CD8-positive, alpha-beta T cell (primary cell): ENCODE measurements at places on chromosomes 1 and 21. TPM values are rescaled to one million over a fixed set of nuclear protein-coding genes. Genes with fewer than 3 reads are reported as not detected.

The DNASE2B gene
- total RNA-seq: not detected

The PCP4 gene
- total RNA-seq: not detected

The SPRR2E gene
- total RNA-seq: not detected

The CD247 gene
- 327 TPM for total RNA-seq

The GUCA2B gene
- total RNA-seq: not detected

DNA sequence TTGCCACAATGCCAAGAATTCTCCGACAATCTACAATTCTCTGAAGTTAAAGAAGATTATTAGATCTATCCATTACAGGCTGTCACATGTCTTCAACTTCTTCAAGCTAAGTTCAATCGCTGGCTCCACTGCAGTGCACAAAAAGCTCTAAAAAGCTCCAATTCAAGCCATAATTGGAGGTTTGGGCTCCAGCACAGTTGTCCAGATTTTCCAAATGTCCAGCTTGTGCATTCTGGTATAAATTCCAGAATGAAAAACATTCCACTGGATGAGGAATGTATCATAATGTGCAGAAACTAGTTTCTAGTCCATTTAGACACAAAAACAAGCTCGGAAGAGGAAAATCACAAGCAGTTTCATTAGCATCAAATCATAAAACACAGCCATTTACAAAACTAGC, 138.6 kb downstream of the NRIP1 start:
- no peak for DNase-seq

DNA sequence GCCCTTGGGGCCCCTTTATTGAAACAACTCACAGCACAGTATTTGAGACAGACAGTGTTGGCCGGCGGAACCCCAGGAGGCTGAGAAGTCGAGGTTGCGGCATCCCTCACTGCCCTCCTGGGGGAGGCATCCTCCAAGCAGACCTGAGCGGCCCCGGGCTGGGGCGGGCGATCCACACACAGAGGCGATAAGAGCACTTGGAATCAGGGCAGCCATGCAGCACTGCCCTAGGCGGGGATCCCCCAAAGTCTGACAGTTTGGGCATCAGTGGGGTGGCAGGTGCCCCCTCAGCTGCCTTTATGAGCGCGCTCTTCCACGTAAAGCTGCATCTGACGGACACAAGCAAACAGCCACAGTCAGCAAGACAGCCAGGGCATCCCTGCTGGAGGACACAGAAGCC, 6.5 kb downstream of the MAD2L2 start:
- no peak for DNase-seq

DNA sequence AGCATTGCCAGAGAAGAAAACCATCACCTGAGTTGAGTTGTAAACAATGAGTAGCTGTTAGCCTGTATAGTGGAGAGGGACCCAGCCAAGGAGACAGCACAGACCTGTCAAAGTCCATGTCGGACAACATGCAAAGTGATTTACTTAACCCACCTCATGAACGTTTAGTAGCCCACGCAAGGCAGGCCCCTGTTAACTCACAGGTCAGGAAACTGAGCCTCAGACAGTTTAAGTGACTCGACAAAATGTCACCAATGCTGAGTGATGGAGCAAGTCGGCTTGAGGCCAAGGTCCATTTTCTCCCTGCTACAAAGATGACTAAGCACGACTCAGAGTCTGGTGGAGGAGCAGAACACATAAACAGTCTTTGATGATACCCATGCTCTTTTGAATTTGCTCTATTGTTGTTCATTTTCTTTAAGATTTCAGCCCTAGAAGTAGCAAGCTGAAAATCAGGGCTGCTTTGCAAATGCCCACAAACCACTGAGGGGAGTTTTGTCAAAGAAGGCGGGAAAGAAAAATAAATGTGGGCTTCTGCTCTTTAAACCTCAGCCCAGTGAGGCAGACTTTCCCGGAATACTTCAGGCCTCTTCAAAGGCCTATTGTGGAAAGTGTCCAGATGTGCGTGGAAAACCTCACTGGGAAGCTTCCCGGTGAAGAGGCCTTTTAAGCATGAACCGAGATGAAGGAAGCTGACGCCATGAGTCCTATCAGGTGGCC, 83.8 kb upstream of the HOOK1 start:
- no peak for DNase-seq

GRCh38 chr1:223667484-223668182, 2.1 kb upstream of the CAPN8 start:
- no peak for DNase-seq

DNA sequence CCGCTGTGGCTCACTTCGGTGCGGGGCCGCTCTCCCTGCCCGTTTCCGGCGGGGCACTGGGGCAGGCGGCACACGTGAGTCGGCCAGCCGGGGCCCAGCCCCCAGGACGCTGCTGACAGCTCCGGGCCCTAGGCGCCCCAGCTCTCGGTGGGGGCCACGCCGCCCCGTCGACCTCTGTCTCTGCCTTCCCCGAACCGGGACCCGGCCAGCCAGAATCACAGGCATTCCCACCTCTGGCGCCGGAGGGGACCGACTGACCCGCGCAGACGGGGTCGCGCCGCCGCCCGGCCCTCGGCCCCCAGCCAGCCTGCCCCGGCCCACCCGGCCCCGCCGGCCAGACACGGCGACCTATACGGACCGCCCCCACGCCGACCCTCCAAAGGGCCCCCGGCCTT, 755 bp downstream of the SCMH1 start:
- peak; percentile 33 for DNase-seq

DNA sequence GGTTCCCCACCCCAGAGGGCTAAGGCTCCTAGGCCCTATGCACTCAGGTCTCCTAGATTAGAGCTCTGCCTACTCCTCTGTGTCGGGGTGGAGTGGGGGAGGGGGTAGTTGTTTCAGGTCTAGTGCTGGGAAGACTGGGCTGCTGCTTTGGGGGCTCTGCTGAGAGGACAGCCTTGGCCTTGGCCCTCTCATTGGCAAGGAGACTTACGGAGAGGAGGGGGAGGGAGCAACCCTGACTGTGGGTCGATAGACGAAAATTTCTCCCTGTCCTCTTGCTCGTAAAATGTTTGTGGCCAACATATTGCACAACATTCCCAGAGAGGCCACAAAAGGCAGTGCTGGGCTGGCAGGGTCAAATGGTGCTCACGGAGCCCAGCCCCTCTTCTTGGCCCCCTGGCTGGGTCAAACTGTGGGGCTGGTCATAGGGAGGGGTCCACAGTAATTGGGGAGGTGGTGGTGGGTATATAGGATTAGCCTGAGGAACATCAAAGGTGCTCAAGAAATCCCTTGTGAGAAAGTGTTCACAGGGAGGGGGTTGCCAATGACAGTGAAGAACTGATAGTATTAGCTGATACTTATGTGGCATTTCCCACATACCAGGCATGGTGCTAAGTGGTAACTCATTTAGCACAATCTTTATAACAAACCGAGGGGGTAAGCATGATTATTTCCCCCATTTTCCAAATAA, 8.5 kb upstream of the DMBX1 start:
- DNase-seq: no peak

DNA sequence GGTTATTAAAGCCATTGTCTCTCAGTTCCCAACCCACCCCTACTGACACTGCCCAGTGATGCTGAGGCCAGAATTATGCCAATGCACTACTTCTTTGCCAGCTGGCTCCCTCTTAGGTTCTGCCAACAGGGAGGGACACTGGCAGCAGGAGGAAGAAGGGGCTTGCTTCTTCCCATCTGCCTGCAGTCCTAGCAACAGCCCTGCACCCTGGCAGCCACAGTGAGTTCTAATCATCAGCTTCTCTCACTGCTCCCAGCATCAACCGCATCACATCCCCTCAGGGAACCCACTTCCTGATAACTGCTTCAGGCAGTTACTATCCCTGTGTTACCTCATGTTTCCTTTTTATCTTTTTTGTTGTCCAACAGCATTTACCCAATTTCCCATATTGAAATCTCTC, 86.2 kb downstream of the UBR4 start:
- DNase-seq: peak; percentile 26

DNA sequence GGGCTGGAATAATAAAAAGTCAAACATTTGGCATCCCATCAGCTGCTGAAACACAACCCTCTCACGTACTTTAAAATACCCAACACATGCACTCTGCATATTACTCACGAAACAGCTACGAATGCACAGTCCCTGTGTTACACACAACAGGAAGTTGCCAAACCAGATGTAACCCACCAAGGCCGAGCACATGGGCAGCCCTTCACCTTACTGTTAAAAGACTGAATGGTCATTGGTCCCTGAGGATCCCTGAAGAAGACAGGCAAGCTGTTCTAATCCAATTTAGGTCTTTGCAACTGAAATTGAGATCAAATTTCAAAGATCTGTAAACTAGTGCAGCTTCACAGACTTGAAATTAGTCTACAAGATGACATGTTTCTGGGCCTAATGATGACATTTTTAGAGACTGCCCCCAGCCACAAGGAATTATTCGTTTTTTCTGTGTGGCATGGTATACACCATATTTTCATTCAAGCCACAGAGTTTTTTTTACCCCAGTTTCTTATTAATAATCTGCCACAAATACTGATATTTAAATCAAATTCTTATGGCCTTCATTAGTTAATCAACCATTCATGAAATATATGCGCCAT, 25.6 kb upstream of the IER5 start:
- DNase-seq: peak; percentile 55

- DNase-seq: no peak
Observed at GRCh38 chr1:234706931-234707330, 97.0 kb upstream of the IRF2BP2 start.

- no peak for DNase-seq
Observed at GRCh38 chr1:2594641-2595131, 8.1 kb downstream of the PRXL2B start.

DNA sequence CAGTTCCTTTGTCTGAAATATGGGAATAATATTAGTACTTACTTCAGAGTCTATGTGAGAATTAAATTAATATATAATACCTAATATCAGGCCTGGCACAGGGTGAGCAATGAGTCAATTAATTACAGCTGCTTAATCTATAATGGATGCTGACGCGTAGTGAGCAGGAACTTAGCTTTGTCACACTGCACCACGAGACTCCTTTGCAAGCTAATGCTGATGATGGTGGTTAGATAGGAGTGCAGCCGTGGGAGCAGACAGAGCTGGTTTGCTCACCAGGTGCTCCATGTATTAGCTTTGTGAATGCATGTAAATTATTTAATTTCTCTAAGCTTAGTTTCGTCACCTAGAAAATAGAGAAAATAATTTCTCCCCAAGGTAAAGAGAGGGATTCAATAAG, 35.1 kb downstream of the KCNJ15 start:
- DNase-seq: no peak

DNA sequence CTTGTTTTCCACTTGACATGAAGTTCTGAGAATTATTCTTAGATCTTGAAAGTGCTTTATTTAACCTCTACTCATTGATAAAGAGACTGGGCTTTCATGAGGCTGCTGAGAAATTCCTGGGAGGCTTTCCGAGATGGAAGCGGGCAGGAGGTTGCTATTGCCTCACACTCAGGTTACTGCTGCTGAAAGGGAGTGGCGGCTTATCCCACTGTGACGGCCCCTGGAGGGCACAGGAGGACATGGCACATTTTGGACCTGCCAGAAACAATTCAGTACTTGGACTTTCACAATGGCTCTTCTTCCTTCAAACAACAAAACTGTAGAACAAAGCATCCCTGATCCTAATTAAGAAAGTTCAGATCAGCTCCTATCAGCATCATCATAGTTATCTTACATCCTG, 16.2 kb upstream of the MARK1 start:
- DNase-seq: no peak

DNA sequence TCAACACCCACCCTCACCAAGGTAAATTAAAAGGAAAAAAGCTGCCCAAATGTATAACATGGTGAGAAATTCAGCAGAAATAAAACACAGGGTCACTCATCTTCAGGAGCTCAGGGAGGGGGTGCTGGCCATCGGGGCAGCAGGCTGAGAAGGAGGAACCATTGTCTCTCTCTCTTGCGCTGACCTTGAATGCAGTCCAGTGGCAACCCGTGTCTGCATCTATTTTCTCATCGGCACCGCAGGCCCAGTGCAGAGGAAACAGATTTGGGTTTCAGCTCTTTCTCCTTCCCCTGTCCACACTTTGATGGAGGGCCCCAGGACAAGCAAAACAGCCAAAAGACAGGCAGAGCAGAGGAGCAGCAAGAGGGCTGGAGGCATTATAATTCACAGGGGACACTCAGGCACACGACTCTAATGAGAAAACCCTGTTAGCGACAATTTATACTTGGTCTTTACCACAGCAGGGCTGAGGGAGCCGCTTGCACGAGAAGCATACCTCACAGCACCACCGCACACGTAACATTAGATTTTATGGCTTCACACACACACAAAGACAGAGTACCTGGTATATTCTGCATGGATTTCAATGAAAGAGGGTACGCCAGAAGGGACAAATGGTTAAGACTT, 18.6 kb downstream of the MKNK1 start:
- no peak for DNase-seq

GRCh38 chr1:20184481-20184900, 1.4 kb upstream of the UBXN10 start:
- peak; percentile 32 for DNase-seq

- no peak for DNase-seq
Observed at GRCh38 chr1:22953057-22953739, 19.5 kb downstream of the LACTBL1 start.

- no peak for DNase-seq
Observed at GRCh38 chr1:205837382-205837970, 12.5 kb downstream of the PM20D1 start.

DNA sequence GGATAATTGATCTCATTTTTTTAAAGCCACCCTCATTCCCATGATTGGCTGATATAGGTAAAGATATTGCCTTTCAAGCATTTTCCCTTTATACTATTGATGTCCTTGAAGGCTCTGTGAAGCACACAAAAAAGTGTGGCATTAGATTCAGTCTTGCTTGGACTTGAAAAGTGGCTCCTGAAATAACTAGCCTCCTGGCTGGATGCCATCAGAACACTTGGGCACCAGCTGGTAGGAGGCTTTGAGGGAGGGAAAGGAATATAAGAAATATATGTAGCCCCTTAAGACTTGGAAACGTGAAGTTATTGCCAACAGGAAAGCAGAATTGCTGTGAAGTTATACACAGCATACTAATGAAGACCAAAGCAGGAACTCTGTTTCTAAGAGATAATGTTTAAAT, 14.1 kb downstream of the MTR start:
- DNase-seq: no peak

DNA sequence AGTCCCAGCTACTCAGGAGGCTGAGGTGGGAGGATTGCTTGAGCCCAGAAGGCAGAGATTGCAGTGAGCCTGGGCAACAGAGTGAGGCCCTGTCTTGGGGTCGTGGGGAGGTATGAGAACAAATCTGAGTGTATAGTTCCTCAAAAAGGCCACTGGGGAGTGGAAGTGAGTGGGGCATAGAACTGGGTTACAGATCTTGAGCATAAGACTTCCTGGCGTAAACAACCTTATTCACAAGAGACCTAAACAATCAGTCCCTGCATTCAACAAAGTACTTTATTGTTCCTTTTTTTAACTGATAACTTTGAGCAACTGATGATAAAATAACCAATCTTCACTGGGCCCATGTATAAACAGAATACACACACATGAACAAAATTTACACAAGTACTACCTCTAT, 72.7 kb upstream of the MUTYH start:
- DNase-seq: no peak

- no peak for DNase-seq
Observed at GRCh38 chr1:164902491-164902890, 343.5 kb downstream of the PBX1 start.

GRCh38 chr1:177384461-177384860, 213.7 kb downstream of the BRINP2 start:
- DNase-seq: no peak

- DNase-seq: peak; percentile 12
Observed at GRCh38 chr1:231460614-231461013, 38.5 kb upstream of the EGLN1 start.

- no peak for DNase-seq
Observed at GRCh38 chr1:19616489-19616888, 27.6 kb upstream of the NBL1 start.
